ENCODE measurements at places on chromosomes 13 and 19.

DNA sequence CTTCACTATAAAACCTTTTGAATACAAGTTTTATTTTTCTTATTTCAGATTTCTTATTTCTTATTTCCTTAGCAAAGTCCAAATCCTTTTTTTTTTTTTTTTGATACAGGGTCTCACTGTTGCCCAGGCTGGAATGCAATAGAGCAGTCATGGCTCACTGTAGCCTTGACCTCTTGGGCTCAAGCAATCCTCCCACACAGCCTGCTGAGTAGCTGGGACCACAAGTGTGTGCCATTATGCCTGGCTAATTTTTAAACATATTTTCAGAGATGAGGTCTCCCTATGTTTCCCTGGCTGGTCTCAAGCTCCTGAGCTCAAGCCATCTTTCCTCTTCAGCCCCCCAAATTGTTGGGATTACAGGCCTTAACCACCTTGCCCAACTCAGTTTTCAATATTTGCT is 334.3 kb downstream of the DLEU7 start:
- no peak for DNase-seq

GRCh38 chr13:32905063-32905863 is 111.0 kb upstream of the KL start:
- no peak for DNase-seq

DNA sequence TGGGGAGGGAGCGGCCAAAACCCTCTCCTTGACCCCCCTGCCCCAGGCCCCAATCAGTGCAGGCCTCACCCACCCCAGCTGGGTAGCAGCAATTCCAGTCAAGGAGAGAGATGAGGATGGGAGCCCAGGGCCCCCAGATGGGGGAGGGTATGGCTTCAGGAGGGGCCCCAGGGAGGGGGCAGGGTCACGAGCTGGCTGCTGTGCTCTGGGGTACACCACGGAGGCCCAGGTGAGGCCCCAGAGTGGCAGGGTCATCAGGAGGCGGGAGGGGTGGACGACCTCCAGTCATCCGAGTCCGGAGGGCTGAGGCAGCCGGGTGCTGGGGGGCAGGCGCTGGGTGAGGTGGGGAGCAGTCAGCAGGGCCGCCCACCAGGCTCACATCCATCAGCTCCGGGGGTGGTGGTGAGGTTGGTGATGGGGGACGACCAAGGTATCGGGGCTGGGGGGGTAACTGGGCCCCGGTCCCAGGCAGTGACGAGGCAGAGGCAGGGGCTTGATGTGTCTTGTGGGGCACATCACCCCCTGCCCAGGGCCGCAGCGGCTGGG is 8.4 kb downstream of the DYRK1B start:
- DNase-seq: no peak

- DNase-seq: no peak
These were observed 10.9 kb upstream of the CERS1 start for GRCh38 chr19:18906605-18907519.

GRCh38 chr19:2578901-2579677 is 103.2 kb downstream of the GADD45B start:
- peak; percentile 45 for DNase-seq

GRCh38 chr19:17796013-17796837 is 1.3 kb downstream of the B3GNT3 start:
- no peak for DNase-seq

DNA sequence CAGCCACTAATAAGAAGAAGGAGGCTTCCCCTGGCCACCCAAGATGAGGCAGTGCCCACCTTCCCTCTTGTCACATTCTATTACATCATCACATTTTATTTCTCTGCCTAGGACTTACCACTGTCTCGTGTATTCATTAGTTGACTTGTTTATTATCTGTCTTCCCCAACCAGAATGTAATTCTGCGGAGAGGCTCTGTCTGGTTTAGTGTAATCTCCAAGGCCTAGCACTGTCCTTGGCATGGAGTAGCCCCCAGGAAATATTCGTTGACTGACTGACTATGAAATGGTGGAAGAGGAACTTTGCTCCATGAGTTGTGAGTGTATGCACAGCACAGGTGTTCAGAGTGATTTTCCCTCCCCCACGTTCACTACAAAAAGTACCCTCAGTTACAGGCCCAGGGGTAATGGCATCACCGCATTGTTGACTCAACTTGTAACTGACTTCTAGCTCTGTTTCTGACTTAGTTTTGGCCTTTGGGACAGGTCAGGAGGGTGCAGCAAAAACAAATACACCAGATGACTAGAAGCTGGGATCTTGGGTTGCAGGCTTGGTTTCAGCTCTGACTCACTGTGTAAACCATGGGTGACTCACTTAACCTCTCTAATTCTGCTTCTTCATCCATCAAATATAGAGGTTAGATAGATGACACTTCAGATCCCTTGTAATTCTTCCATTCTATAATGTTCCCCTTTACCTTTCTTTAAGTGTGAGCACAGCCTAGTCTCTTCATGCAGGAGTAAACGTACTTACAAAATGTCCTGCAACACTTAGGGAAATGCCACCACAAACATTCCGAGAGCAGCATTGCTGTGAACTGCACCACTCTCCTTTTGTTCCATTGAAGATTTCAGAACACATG is 229.7 kb downstream of the KCNRG start:
- no peak for DNase-seq

DNA sequence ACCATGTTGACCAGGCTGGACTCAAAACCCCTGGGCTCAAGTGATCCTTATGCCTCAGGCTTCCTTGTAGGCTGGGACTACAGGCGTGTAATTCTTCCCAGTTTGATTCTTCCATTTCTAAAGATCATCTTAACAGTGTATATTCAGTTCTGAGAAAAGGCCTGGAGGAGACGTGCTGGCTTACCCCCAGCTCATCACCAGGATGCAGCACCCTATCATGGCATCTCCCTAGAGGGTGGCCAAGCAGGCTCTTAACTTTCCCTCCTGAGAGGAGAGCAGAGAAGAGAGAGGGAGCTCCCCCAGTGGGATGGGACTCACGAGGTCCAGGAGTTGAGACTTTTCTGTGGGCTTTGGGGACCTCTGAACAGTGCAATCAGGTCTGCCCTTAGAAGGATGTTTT is 2.1 kb upstream of the TUBA3C start:
- no peak for DNase-seq

GRCh38 chr19:18102916-18103542 is 5.5 kb downstream of the MAST3 start:
- no peak for DNase-seq

GRCh38 chr19:1220976-1221903 is 15.7 kb downstream of the STK11 start:
- DNase-seq: no peak

DNA sequence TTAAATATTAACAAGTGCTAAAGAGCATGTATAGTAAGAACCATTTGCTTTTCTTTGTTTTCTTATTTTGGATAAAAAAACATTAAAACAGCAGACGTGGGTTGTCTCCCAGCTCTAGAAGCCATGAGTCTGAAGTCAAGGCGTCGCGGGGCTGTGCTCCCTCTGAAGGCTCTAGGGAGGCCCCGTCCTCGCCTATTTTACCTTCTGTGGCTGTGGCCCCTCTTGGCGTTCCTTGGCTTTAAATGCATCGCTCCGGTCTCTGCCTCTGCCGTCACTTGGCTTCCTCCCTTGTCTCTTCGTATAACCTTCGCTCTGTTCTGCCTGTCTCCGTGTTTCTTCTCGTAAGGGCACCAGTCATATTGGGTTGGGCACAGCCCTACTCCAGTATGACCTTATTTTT is 75.3 kb downstream of the ING1 start:
- DNase-seq: no peak

DNA sequence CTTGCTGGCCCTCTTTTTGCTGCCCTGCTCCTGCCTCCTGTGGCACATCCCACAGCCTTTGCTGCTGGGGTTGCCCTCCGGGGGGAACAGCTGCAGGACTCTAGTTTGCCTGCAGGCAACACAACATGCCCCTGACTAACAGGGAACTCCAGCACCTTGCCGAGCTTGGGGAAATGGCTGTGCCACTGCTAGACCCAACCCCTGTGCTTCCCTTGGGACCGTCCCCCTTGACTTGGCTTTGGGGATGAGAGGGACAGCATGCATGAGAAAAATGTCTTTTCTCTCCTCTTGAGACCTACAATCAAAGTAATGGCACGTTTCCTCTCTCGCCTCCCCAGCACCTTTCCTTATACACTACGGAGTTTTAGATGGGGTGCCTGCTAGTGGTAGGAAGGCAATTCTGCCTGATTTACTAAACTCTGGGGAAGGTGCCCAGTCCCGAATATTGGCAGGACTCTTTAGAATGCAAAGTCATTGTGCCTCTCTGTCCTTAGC is 12.4 kb upstream of the VWA8 start:
- no peak for DNase-seq

- no peak for DNase-seq
These were observed 2.7 kb upstream of the INAFM1 start for GRCh38 chr19:47271949-47272348.

DNA sequence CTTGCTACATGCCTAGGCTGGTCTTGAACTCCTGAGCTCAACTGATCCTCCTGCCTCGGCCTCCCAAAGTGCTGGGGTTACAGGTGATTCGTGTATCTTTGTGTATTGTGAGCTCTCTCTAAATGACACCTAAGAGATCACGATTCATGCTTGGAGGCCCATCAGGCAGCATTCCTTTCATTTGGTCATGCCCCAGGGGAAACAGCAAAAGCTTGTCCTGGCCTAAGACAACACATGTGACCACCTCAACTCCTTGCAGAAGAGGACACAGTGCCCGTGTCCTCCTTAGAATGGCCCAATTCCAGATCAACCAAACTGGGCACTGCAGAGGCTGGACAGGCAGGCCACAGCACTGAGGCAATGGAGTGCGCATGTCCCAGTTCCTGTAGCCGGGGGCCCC is 32.5 kb downstream of the ZC3H4 start:
- DNase-seq: no peak

- no peak for DNase-seq
These were observed 41.3 kb upstream of the IGFL4 start for GRCh38 chr19:46081928-46082727.

DNA sequence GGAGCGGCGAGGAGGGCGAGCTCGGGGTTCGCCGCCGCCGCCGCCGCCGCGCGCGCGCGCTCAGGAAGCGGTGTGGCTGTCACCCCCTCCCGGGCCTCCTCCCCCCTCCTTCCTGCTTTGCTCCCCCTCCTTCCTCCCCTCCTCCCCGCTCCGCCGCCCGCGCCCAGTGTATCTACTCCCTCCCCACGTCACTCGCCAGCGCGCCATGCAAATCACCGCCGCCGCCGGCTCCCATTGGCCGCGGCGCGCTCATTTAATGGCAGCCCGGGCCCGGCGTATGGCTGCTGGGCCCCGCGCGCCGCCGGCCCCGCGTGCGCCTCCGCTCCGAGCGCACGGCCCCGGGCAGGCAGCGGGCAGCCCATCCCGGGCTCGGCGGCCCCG is 335 bp upstream of the SOX1 start:
- no peak for DNase-seq

DNA sequence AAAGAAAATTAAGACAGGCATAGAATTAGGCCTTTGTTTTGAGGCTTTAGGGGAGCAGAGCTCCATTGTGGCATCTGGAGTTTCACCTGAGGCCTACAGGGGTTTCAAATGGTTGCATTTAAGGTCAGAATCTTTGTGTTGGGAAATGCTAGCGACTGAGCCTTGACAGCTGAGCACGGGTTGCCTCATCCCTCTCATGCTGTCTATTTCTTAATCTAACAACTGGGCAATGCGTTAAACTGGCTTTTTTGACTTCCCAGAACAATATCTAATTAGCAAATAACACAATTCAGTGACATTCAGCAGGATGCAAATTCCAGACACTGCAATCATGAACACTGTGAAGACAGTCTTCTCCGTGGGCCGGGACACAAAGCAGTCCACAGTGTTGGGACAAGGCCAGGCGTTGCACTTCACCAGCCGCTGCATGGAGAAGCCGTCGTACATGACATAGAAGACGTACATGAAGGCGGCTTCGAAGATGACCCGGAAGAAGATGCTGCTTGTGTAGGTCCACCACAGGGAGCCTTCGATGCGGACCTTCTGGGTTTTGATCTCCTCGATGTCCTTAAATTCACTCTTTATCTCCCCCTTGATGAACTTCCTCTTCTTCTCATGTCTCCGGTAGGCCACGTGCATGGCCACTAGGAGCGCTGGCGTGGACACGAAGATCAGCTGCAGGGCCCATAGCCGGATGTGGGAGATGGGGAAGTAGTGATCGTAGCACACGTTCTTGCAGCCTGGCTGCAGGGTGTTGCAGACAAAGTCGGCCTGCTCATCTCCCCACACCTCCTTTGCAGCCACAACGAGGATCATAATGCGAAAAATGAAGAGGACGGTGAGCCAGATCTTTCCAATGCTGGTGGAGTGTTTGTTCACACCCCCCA is 3.8 kb downstream of the GJB2 start:
- DNase-seq: no peak

GRCh38 chr13:100789481-100789880 is 114.9 kb upstream of the TMTC4 start:
- DNase-seq: no peak

DNA sequence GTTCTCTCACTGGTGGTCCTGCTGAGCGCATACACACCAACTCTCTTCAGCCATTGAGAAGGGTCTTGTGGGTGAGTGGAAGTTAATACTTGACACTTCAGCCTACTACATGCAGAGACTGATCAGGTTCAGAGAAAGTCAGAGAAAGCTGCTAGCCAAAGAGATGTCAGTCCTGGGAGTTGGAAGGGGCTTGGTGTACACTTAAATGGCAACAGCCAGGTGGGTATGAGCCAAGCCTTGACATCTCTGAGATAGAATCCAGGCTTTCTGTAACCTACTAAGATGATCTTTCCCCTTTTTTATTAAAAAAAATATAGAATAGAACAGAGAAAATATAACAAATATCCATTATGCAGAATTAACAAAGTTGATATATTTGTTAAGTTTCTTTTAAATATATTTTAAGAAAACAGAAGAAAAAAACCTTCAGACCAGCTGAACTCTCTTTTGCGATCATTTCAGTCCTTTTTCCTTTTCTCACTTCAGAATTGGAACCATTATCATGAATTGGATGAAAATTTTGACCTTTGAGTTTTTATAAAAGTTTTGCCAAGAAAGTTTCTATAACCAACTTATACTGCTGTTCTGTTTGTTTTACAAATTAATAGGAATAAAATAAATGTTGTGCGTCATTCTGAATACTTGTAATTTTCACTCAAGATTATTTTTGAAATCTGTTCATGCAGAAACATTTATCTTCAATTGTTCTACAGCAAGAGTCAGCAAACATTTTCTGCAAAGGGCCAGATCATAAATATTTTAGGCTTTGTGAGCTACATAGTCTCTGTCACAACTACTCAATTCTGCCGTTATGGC is 153.0 kb downstream of the RFC3 start:
- DNase-seq: no peak

DNA sequence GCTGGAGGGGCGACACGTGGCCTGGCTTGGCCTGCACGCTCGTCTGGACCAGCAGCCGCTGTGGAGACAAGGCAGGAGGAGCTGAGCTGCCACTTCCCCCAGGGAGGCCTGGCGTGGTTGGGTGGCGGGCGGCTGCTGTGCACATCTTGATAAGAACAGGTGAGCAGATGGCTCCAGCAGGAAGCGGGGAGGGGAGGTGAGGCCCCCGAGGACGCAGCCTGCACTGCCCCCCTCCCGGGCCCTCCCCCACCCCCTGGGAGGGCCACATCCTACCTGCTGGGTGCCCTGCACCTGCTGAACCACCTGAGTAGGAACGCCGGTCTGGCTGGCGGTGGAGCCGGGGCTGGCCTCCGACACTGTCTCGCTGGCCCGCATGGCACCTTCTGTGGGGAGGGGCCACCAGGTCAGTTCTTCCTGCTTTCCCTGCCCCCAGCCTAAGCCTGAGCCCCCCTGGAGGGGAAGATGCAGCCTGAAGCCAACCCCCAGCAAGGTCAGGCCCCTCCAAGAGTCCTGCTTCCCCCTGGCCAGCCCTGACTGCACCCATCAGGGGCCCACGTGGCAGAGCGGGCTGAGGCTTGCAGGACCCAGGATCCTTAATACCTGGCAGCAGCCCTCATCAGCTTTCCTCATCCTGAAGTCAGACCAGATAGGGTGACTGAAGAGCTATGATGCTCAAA is 22.8 kb downstream of the RFX1 start:
- DNase-seq: no peak

GRCh38 chr13:35764326-35765015 is 288.0 kb upstream of the MAB21L1 start:
- no peak for DNase-seq
